ENCODE measurements at places on chromosomes 4 and X.

GRCh38 chrX:150569155-150569477, 695 bp downstream of the MTM1 start:
- peak; percentile 7 for DNase-seq

DNA sequence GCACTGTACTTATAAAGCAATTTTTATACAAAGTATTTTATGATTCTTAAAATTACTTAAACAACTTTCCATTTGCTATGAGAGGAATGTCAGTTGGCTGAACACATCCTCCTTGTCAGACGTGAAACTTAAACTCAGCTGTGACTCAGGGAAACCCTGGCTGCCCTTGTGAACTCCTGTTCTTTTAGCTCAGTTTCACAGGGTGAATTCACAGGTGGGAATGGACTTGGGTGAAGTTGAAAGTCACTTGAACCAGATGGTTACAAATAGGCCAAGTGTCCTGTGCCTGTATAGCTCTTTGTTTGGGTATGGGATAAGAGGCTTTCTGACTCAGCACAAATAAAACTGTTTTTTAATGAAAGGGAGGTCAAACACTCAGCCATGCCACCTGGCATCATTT, 67.4 kb upstream of the FAM47B start:
- DNase-seq = no peak

DNA sequence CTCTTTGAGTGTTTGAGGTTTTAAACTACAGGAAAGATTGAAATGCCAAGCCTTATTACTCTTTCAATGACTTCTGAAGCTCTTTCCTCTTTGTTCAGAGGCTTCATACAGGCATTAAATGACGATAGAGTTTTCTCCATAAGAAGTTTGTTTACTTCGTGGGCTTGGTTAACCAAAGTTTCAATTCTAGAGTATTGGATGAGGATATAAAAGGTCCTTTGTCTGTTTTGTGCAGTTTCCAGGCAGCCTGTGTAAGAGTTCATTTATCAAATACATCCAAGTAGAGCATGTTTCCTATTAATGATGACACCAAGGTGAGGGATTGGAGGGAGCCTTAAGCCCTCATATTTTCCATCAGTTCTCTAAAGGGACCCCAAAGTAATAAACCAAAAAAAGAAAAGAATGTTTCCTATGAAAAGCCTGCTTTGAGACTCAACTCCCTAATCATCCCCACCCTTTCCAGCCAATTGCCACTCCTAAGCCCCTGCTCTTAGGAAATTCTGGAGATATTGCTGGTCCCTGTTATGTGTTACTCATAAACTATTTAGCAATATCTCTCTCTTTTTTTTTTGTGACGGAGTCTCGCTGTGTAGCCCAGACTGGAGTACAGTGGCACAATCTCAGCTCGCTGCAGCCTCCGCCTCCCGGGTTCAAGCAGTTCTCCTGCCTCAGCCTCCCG, 106.2 kb upstream of the IL13RA1 start:
- no peak for DNase-seq

DNA sequence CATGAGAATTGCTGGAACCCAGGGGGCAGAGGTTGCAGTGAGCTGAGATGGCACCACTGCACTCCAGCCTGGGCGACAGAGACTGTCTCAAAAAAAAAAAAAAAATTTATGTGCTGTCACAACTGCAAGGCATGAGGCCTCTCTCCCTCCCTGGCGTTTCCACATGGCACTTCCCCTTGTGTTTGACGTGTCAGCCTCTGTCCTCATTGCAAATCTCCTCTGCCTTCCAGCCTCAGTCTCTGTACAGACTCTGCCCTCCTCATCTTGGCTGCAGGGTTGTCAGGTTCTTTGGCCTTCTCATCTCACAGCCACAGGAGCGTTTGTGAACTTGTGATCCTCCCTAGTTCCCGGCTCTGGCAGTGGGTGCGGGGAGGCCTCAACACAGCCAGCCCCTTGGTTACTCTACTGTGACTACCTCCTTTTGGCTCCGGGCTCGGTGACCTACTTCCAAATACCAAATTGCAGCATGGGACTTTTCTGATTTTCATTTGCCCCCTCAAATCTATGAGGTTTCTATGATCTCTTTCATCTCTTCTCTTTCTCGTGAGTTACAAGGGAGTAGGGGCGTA, 250.0 kb downstream of the CBR4 start:
- DNase-seq = no peak

DNA sequence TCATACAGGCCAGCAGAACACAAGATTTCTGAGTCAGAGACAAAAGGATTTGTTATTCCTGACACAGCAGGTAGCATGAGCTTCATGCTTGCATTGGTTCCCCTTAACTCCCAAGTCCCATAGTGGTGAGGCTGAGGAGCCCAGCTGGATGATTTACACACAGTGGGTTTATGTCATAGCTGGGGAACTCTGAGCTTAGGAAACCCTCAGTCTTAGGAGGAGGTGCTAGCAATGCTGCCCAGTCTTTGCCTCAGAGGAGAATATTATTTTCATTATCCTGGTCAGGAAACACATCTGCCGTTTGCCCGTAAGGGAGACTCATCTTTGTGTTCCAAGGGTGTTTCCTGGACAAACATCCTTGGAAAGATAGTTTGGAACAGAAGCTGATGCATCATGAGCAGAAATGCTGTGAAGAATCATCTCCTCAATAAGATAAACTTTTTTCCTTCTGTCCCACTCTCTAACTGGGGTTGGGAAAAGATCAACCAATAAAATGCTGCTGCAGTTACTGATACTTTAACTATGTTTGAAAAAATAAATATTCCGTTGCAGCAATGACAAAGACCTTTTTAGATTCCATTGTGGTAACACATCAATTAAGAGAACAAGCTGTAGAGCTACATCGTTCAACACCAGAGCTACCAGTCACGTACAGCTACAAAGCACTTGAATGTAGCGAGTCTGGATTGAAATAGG, 146.8 kb downstream of the DCLK2 start:
- no peak for DNase-seq

Data from NCI-H2171 treated with DMSO at 0.1 percent for 48 hours (cell line).